Fibroblast of skin of scalp (primary cell): ENCODE measurements at places on chromosomes 5 and 9.
A peak's percentile ranks its signal among the peaks of the same experiment; 100 is the strongest.

DNA sequence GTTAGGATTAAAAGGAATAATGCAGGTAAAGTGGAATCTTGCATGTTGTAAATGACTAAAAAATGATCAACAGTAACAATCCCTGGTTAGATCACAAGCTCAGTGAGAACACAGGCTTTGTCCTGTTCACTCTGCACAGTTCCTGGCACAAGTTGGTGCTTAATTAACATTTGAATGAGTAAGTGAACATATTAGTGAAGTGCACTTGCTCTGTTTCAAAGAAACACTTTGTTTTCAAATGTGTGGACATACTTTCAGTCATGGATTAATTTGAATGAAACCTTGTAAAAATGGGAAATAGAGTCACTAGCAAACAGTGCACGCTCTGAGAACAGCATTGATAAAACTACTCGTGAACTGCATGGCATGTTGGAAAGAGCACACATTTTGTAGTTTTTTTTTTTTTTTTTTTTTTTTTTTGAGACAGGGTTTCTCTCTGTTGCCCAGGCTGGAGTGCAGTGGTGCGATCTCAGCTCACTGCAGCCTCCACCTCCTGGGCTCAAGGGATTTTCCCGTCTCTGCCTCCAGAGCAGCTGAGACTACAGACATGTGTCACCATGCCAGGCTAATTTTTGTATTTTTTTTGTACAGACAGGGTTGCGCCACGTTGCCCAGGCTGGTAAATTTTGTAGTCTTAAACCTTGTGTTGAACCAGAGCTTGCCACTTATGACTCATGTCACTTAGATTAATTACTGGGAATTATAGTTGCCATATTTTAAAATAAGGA is 159.9 kb downstream of the LURAP1L start:
- DNase-seq = peak; percentile 28

DNA sequence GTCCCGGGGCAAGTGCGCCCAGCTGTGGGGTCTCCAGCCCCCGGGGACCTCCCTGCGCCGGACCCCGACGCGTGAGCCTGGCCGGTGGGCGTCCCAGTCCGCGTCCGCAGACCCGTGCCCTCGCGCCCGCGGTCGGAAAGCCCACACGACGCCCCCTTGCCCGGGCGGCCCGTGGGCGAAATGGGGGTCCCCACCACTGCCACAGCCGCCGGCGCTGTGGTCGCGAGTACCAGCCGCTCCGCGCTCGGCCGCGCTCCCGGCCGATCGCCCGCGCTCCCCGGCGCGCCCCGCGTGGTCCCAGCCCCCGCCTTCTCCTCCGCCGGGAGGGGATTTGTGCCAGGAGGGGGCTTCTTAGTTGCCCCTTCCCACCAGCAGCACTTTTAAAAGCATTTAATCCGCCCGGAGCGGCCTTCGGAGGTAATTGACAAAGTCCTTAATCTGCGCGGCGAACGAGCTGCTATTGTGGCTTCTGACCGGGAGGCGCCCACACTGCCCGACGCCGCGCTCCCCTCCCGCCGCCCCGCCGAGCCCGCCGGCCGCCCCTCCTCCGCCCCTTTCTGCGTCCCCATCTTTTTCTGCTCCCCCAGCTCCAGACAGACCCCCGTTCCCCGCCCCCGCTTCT is 469 bp upstream of the FIBCD1 start:
- no peak for DNase-seq

DNA sequence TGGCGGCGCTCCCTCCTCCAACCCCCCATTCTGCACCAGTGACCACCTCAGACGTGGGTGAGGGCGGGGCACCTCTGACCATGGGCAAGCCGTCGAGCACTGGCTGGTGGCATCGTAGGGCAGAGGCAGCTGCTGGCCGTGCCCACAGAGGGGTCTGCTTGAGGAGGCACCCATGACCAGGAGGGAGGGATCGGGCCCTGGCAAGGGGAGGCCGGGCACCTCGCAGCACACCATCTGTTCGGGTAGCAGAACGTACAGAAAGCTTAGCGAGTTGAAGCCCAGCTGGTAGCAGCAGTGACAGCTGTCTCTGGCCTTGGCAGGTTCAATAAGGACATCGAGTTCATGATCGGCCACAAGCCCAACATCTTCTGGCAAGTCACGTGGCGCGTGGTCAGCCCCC is 4.3 kb upstream of the SLC6A18 start:
- no peak for DNase-seq

DNA sequence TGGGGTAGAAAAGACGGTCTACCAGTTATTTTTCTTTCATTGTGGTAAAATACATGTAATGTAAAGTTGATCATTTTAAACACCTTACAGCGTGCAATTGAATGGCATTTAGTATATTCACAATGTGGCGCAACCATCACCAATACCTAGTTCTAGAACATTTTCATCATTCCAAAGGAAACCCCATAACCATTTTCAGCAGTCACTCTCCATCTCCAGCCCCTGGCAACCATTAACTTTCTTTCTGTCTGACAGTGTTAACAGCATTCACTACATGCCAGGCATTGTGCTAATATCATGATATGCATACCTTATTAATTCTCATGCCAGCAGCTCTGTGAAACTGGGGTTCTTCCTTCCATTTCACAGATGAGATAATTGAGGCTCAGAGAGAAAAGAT is 32.0 kb downstream of the PTGS1 start:
- DNase-seq = peak; percentile 50

- no peak for DNase-seq
These were observed 58.5 kb downstream of the ZNF462 start for GRCh38 chr9:106921341-106921899.

DNA sequence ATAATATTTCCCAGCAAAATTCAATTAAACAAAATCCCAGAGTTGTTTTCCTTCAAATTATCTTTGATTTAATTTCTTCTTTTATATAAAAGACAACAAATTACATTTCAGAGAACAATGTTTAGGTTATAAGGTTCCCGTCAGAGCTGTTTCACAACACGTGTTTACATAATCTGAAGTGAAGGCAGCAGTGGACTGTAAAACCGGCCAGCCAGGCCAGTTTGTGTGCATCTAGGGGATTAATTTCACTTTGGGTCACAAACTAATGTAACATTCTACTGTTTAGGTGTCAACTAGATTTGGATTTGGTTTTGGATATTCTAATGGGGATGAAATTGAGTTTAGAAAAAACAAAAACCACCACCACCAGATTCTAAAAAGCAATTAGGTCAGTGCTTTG is 86.5 kb upstream of the PLPP1 start:
- no peak for DNase-seq
